ENCODE measurements at places on chromosomes 13 and 19. TPM values are rescaled to one million over a fixed set of nuclear protein-coding genes. Genes with fewer than 3 reads are reported as not detected.
A peak's percentile ranks its signal among the peaks of the same experiment; 100 is the strongest.

DNA sequence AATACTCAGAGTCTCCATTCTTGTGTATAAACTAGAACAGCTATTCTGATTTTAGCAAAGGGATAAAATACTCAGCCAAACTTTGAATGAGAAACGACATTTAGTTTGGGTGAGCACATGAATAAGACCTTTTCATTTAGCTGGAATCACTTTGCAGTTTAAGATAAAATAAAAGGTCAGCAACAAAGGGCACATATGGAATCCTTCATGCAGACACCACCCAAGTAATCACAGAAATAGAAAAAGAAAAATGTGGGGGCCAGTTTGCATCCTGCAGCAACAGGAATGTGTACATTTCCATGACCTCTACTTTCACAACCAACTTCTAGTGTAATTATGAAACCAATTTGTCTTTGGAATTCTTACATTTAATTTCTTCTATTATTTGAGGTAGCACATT lies 1637.4 kb downstream of the PCDH9 start:
- H3K27ac ChIP-seq, result no peak overlapping the region
- H3K27me3 ChIP-seq, result no peaks in the 10 kb centered on the region
- H3K4me1 ChIP-seq, result peaks cover 32% of the 10 kb centered on the region
- DNase-seq, result no peak
- H3K36me3 ChIP-seq, result no peaks in the 10 kb centered on the region

Gene CYP4F2
- total RNA-seq, result not detected

DNA sequence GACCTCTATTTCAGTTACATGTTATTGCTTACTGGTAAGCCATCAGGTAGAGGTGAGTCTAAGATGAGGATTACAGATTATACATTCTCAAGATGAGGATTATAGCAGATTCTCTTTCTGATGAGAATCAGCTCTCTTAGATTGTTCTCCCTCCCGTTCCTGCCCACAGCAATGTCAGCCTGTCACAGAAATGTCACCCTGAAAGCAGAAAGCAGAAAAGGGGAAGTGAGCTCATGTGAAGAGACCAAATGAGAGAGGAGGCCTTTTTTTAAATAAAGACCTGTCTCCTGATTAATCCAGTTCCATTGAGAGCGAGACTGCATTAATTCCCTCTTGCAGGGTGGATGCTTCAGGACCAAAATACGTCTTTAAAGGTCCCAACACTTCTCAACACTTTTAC lies 445.6 kb downstream of the KCTD12 start:
- no peak for DNase-seq
- no peak overlapping the region for H3K27ac ChIP-seq
- no peaks in the 10 kb centered on the region for H3K4me1 ChIP-seq
- no peaks in the 10 kb centered on the region for H3K36me3 ChIP-seq
- no peaks in the 10 kb centered on the region for H3K27me3 ChIP-seq

GRCh38 chr19:38564981-38565690 lies 52.6 kb downstream of the MAP4K1 start:
- H3K4me3 ChIP-seq, result no peak overlapping the region
- H3K27ac ChIP-seq, result no peak overlapping the region
- no peaks in the 10 kb centered on the region for H3K36me3 ChIP-seq
- peaks cover 8% of the 10 kb centered on the region for H3K27me3 ChIP-seq
- DNase-seq, result no peak

Gene PCSK4
- total RNA-seq, result 2.8 TPM

DNA sequence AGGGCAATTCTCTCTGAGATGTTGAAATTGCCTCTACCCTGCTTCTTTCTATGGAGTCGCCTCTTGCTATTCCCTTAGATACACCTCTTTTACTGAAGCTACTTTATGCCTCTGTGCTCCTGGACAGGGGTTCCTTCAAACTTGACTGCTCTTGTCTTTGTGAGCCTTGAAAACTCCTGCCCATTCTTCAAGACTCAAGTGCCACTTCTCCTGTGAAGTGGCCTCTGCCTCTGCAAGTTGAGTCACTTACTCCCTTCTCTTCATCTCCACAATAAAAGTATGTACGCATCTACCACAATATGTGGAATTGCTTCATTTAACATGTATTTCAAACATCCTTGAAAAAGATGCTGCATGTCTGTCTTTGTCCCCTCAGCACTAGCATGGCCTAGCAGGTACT lies 66.0 kb upstream of the TPP2 start:
- H3K36me3 ChIP-seq, result no peaks in the 10 kb centered on the region
- no peak for DNase-seq
- H3K4me1 ChIP-seq, result no peaks in the 10 kb centered on the region
- H3K27me3 ChIP-seq, result no peaks in the 10 kb centered on the region
- H3K4me3 ChIP-seq, result no peak overlapping the region
- H3K27ac ChIP-seq, result no peak overlapping the region

DNA sequence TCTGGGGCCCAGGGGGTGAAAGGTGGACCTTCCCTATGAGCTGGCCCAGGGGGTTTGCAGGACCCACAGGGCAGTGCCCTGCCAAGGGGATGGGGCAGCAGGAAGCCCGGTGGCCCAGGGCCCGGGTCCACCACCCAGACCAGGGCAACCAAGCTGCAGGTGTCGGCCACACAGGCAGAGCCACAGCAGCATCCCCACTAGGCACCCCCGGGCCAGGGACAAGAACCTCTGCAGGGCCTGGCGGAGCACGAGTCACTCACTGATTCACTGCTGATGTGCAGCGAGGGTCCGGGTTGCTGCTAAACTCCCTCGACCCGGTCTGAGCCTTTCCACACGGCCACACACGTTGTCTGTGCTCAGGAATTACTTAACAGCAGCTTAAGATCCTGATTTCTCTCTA lies 8.8 kb downstream of the FZR1 start:
- H3K27ac ChIP-seq, result no peak overlapping the region
- no peak overlapping the region for H3K4me3 ChIP-seq
- DNase-seq, result no peak

DNA sequence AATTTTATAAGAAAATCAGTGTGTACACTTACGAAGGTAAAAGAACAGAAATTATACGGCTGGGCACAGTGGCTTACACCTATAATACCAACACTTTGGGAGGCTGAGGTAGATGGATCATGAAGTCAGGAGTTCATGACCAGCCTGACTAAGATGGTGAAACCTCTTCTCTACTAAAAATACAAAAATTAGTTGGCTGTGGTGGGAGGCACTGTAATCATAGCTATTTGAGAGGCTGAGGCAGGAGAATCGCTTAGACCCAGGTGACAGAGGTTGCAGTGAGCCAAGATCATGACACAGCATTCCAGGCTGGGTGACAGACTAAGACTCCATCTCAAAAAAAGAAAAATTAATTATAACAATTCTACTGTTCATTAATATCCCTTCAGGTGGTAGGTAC lies 151.9 kb downstream of the ZNF737 start:
- no peak for DNase-seq
- no peaks in the 10 kb centered on the region for H3K4me1 ChIP-seq
- H3K4me3 ChIP-seq, result no peak overlapping the region
- no peaks in the 10 kb centered on the region for H3K27me3 ChIP-seq

- no peak overlapping the region for H3K4me3 ChIP-seq
- H3K27ac ChIP-seq, result no peak overlapping the region
- no peaks in the 10 kb centered on the region for H3K27me3 ChIP-seq
- H3K4me1 ChIP-seq, result peaks cover 29% of the 10 kb centered on the region
Observed at GRCh38 chr19:56973713-56974555, 133.4 kb upstream of the PEG3 start.

Gene PRODH2
- 0.46 TPM for total RNA-seq

GRCh38 chr19:1680976-1681375 lies 28.6 kb upstream of the TCF3 start:
- DNase-seq, result no peak
- no peak overlapping the region for H3K27ac ChIP-seq
- H3K4me1 ChIP-seq, result no peaks in the 10 kb centered on the region
- H3K4me3 ChIP-seq, result no peak overlapping the region

Gene CGB3
- total RNA-seq, result not detected

DNA sequence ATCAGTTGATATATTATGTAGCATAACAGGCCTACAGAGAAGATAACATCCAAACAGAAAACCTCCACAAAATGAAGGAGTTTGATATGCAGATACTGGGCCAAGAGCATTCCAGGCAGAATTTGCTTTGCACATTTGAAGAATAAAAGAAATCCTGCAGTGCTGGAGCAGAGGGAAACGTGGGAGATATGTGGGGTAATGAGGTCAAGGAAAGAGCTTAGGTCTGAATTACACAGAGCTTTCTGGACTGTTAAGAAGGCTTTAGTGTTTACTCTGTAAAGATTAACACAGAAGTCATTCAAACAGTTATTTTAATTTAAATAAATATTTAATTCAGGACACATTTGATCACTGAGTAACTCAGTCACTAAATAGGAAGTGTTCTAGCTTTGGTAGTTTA lies 692.7 kb downstream of the PCDH9 start:
- no peak overlapping the region for H3K27ac ChIP-seq
- no peaks in the 10 kb centered on the region for H3K4me1 ChIP-seq
- no peak overlapping the region for H3K4me3 ChIP-seq
- DNase-seq, result no peak
- H3K36me3 ChIP-seq, result no peaks in the 10 kb centered on the region

DNA sequence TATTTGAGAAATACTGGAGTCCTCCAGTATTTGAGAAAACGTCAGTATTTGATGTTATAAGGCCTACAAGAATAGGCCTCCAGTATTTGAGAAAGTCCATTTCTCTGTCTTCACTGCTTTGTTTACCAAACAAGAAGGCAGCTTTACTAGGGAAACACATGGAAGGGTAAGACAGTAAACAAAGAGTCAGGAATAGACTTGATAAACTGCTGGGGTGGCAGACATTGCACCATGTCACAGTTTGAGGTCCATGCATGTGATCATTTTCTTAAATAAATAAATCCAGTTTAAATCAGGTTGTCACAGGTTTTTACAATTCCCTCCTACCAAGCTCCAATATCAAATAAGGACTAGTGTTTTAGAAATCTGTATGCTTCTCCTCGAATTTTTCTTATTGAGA lies 1431.0 kb upstream of the SPRY2 start:
- no peak overlapping the region for H3K27ac ChIP-seq
- H3K36me3 ChIP-seq, result no peaks in the 10 kb centered on the region
- H3K4me3 ChIP-seq, result no peak overlapping the region
- H3K27me3 ChIP-seq, result no peaks in the 10 kb centered on the region

GRCh38 chr13:72489751-72490150 lies 237.7 kb downstream of the MZT1 start:
- H3K4me3 ChIP-seq, result no peak overlapping the region
- H3K27ac ChIP-seq, result no peak overlapping the region
- no peaks in the 10 kb centered on the region for H3K36me3 ChIP-seq
- no peak for DNase-seq

DNA sequence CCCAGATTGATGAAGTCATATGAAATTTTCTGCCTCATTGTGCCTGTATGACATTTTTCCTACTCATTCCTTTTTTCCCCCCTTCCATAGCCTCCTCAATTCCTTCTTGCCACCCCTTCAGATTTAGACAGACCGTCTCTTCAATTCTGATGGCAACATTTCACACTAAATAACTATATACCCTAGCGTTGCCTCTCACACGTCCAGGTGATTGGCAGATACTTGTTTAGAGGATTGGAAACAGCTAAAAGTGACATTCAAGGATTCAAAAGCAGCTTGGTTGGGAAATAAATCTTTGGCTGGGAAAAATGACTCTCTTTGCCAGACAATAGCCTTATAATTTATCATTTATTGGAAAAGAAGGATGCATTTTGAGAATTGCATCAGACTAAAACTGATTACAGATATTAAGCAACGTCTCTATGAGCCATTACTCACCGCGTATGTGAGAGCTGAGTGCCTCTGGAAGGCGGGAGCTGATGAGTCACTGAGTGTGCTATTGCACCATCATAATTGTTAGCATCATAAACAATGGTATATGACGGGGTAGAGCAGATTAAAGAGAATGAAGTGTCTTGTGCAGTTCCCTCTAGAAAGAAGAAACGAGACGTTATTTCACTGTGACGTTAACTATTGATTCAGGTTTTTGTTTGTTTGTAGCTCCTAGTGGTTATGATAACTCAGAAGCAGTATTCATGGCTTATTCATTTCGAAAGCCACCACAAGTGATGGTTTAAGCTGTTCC lies 61.1 kb upstream of the FAM216B start:
- peaks cover 11% of the 10 kb centered on the region for H3K27me3 ChIP-seq
- H3K4me1 ChIP-seq, result no peaks in the 10 kb centered on the region
- no peak overlapping the region for H3K4me3 ChIP-seq
- no peaks in the 10 kb centered on the region for H3K36me3 ChIP-seq
- H3K27ac ChIP-seq, result no peak overlapping the region

DNA sequence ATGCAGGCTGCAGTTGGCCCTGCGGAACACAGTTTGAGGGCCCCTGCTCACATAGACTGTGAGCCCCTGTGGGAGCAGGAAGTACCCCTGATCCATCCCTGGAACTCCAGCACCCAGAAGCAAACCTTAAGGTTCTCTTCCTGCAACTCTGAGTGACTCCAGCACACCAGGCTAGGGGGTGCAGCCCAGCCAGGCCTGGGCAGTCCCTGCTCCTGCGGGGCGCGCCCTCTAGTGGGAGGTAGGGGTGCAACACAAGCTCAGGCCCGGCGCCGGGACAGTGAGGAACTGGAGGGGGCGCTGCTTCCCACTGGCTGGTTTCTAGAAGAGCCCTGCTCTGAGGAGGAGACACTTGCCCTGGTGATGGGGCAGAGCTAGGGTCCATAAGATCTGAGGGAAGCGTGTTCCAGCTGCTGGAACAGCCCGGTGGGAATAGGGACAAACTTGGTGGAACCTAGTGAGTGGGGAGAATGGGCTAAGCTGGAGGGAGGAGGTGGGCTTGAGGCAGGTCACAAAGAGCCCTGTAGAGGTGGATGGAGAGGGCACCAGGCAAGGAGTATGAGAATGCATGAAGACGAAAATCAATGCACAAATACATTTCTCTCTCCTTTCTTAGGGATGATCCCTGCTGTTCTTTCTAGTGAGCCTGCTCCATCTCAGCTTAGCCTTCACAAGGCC lies 5.0 kb downstream of the ZSCAN5A start:
- no peaks in the 10 kb centered on the region for H3K4me1 ChIP-seq
- DNase-seq, result peak; percentile 39
- no peak overlapping the region for H3K4me3 ChIP-seq
- H3K27me3 ChIP-seq, result no peaks in the 10 kb centered on the region
- H3K36me3 ChIP-seq, result peaks cover 9% of the 10 kb centered on the region

- H3K27ac ChIP-seq, result no peak overlapping the region
- no peaks in the 10 kb centered on the region for H3K27me3 ChIP-seq
- no peaks in the 10 kb centered on the region for H3K36me3 ChIP-seq
- H3K4me3 ChIP-seq, result no peak overlapping the region
- no peak for DNase-seq
Observed at GRCh38 chr13:99033814-99034213, 56.0 kb upstream of the DOCK9 start.

Gene FFAR2
- total RNA-seq, result 0.11 TPM

DNA sequence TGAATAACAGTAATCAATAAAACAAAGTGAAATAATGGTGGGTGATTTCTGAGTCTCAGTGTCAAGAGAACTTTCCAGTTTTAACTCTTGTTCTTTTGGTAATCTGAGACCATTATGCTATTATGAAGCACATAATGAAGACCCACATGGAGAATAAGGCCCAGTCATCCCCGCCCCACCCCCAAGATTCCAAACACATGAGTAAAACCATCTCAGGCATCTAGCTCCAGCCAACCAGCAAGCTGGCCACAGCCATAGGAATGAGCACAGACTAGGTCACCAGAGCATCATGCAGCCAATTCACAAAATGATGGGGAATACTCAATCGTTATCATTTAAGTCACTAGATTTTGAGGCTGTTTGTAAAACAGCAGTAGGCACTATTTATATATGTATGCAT lies 1769.0 kb upstream of the PCDH20 start:
- no peaks in the 10 kb centered on the region for H3K27me3 ChIP-seq
- no peak overlapping the region for H3K27ac ChIP-seq
- no peak for DNase-seq
- H3K4me1 ChIP-seq, result no peaks in the 10 kb centered on the region
- H3K4me3 ChIP-seq, result no peak overlapping the region

- DNase-seq, result no peak
- H3K27me3 ChIP-seq, result no peaks in the 10 kb centered on the region
- H3K4me3 ChIP-seq, result no peak overlapping the region
- no peaks in the 10 kb centered on the region for H3K36me3 ChIP-seq
- H3K4me1 ChIP-seq, result no peaks in the 10 kb centered on the region
Observed at GRCh38 chr13:109465148-109465547, 321.2 kb downstream of the IRS2 start.
